ENCODE measurements at places on chromosomes 4 and X.

DNA sequence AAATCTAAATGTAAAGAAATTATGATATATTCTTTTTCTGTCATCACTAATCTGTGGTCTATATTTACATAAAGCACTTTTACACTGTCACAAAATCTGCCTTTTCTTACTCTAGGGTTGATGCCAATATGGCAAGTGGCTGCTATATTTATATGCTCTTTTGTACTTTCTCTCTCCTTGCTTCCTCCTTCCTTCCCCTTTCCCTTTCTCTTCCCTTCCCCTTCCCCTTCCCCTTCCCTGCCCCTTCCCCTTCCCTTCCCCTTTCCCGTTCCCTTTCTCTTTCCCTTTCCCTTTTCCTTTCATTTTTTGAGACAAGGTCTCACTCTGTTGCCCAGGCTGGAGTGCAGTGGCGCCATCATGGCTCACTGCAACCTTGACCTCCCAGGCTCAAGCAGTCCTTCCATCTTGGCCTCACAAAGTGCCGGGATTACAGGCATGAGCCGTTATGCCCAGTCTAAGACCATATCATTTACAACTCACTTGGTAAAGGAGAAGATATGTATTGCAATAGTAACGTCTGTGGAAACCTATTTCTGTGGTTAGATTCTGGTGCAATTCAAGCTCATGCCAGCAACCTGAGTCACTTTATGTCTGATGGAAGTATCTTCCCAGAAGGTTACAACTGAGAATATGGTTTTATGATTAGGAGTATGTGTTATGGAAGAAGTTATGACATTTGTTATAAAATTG, 13.9 kb upstream of the PLAC8 start:
- DNase-seq: no peak

GRCh38 chr4:159401226-159401712, 298.4 kb downstream of the RAPGEF2 start:
- DNase-seq: no peak

DNA sequence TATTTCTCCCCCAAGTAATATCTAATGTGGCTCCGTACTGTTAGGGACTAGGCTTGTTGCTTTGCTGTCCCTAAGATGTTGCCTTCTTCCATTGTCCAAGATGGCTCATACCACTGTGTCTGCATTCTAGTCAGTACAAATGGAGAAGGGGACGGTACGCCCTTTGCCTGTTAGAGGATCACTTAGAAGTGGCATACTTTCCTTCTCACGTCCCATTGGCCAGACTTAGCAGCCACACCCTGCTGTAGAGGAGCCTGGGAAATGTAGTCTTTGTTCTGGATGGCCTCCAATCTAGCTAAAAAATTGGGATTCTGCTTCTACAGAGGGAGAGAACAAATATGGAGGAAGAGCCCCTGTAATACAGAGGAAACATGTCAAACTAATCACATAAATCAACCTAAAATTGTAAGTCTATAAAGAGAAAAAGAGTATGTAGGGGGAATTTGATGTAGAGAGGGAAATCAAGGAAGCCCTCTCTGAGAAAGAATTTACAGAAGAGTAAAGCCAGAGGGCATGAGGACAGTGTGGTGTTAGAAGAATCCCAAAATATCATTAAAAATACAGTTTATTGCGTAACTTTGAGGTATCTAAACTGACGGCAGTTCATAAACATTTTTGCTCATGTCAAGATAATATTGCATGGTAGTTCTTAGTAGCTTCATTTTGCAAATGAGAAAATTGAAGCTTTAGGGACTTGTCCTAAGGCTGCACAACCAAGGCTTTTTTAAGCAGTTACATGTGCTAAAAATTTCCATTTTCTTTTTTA, 15.1 kb downstream of the PRIMPOL start:
- no peak for DNase-seq

DNA sequence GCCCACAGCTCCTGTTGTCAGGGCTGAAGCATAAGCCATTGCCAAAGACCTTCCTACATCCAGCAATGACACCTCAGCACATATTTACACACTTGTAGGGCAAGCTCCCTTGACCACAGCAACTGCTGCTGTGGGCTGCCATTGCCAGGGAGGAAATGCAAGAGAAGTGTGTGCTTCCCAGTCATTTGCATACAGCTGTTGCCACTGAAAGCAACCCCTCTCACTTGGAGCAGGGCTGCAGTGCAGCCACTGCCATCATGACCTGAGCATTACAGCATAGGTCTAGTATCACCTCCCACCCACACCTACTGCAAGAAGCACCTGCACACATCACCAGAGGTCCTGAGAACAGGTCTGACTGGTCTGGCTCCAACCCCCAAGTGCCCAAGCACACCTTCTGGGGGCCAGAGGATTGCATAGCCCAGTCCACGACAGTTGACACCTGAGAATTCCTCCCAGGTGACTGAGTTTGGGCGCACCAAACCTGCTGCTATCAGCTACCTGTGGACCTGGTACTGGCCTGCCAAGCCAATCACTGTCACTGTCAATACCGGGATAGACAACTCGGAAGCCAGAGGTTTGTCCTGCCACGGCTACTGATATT, 636.5 kb upstream of the SLIT2 start:
- no peak for DNase-seq

DNA sequence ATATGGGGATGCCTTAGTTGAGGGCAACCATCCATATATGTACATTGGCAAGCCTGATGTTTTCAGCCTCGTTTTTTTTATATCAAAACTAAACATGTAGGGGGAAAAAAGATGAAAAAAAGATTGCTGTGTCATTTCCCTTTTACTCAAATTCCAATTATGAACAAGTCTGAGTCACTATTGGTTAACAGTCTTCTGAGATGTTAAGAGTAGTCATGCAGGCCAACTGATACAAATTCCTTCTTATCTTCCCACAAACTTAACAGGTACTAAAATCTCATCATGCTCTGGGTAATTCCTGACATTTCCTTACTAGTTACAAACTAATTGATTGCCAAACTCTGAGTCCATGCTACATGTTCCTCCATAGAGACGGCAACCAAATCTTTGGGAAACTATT, 222.1 kb downstream of the FRMPD4 start:
- no peak for DNase-seq

DNA sequence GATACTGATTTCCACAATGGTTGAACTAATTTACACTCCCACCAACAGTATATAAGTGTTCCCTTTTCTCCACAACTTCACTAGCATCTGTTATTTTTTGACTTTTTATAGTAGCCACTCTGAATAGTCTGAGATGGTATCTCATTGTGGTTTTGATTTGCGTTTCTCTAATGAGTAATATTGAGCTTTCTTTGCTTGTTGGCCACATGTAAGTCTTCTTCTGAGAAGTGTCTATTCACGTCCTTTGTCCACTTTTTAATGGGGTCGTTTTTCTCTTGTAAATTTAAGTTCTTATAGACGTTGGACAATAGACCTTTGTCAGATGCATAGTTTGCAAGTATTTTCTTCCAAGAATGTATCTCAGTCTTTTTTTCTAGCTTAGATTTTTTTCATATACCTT, 10.0 kb downstream of the FBXW7 start:
- DNase-seq: no peak

GRCh38 chrX:27565992-27566391, 24.2 kb upstream of the DCAF8L2 start:
- DNase-seq: no peak

GRCh38 chrX:133448512-133449076, 33.3 kb upstream of the GPC4 start:
- DNase-seq: no peak

- no peak for DNase-seq
Observed at GRCh38 chr4:80199004-80199560, 1.8 kb downstream of the PRDM8 start.

- DNase-seq: no peak
Observed at GRCh38 chrX:24350217-24350616, 10.2 kb upstream of the SUPT20HL1 start.

DNA sequence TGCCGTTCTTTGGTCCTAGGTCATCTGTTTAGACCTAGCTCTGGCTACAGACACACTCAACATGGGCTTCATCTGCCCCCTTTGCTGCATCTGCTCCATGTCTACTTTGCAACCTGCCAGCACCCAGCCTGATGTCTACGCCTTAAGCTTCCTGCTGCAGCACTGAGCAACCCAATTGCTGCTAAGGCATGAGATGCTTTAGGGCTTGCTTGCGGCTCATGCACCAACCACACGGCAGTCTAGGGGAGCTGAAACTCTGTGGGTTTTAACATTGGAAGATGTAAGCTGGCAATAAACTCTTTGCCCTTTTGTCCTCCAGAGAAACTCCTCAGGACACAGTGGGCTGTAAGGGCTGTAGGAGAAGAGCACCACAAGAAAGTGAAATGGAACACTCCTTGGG, 11.7 kb upstream of the CLNK start:
- no peak for DNase-seq

DNA sequence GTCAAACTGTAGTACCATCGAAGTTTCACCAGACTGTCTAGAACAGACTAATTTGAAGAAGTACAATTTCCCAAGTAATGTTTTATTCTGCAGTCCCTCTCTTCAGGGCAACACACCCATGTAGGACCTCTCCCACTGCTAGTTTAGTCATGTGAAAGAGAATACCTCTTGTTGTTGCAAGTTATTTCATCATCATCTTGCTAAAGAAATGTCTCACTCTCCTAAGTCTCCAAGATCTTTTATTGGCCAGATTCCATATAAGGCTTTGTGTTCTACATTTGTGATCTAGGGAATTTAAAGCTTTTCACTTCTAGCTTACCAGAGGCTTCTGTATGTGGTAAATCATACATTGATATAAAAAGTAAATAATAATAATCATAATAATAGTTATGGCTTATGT, 745.3 kb upstream of the MAGEB2 start:
- DNase-seq: no peak

DNA sequence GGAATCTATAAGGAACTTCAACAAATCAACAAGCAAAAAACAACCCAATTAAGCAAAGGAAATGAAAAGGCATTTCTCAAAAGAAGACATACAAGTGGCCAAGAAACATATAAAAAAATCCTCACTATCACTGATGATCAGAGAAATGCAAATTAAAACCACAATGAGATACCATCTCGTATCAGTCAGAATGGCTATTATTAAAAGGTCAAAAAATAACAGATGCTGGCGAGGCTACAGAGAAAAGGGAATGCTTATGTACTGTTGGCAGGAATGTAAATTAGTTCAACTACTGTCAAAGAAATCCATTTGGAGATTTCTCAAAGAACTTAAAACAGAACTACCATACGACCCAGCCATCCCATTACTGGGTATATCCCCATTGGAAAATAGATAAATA, 292.4 kb upstream of the FAT1 start:
- no peak for DNase-seq

DNA sequence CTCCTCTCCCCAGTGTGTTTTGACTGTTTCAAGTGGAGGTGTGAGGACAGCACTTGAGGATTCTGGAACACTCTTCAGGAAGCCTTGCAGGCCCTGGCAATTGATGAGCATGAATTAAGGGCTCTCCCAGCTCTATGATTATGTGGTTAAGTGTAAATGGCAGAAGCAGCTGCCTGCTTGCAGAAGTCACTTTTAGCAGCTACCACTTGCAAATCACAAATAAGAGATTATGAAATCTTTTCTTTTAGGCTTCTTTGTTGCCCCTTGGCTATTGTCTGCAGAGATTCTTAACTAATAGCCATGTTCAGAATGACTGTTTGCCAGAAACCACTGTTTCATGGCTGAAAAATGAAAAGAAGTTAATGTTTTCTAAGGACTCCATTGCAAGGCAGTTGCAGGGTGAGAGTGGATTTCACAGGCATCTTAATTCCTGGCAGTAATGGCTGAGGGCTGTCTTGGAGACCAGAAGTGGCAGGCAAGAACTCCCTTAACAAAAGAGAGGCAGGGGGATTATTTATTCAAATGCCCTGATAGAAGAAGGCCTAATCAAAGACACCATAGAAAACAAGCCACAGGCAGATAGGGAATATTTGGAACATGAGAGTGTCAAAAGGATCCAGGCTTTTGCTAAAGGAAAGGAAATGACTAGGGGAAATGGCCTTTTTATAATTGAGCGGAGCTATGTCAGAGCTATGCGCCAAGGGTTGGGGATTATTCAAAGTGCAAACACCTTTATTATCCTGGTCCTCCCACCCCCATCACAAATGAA, 8.3 kb upstream of the HOPX start:
- no peak for DNase-seq

DNA sequence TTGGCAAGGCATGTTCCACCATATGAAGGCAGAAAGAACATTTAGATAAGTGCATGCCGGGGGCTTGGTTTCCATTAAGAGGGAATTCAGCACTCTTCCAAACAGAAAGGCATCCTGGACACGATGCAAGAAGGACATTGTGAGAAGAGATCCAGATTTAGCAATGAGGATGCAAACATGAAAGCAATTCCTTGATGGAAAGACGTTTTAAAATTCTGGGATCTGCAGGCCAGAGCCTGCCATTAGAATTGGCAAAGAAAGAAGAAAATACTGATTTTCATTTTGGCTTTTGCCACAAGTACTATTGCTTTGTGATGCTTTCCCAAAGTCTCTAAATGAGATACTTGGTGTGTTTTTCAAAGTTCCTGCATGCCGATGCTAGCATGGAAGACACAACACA, 367.6 kb downstream of the PPP3CA start:
- DNase-seq: no peak

- DNase-seq: no peak
Observed at GRCh38 chrX:2498781-2499302, 1.9 kb downstream of the DHRSX start.

DNA sequence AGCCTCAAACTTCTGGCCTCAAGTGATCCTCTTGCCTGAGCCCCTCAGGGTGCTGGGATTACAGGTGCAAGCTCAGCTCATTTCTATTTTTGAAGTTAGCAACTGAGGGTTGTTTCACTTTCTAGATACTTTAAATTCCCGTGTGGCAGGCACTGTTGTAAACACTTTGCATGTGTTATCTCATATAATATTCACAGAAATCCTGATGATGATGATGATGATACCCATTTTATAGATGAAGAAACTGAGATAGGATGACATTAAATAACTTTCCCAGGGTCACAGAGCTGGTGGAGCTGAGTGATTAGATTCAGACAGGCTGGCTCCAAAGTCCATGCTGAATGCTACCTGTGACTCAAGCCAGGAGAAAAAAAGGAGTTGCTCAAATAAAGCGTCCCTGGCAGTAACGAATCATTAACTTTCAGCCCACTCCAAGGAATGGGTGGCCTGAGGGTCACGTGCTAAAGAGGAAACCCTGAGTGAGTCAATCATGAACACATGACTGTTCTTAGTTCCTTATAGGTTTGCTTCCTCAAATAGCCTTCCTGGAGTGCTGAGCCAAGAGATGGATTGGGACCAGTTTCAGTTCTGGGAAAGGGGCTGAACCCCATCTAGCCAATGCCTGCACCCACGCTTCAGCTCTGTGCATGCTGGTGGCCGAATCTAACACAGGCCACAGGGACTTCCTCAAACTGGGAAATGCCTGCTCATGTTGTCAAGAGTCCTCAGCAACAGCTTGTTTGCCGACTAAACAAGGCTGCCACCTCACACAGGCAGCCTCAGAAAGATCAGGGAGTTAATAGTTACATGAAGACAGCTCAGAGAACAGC, 52.8 kb downstream of the RBM47 start:
- DNase-seq: no peak

DNA sequence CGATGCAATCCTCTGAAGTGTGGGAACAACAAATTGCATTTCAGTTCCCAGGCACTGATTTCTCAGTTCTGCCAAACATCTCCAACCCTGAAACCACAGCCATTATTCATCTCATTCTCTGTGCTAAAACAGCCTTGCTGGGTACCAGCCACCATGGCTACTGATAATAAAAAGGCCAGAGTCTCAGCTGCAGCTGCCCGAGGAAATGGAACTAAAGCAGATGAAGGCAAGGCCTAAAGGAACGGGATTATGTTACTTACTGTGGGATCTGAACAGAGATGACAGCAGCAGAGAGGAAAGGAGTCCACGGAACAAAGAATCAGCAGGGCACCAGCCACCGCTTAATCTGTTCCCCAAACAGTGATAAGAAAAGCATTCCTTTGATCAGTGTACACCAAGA, 155.7 kb downstream of the PAPSS1 start:
- DNase-seq: no peak

GRCh38 chr4:159141193-159141592, 38.3 kb downstream of the RAPGEF2 start:
- no peak for DNase-seq

Data from naive thymus-derived CD8-positive, alpha-beta T cell (primary cell).